Left renal pelvis (tissue), 4 donors: ENCODE measurements at places on chromosomes 12 and 14.

- no peak for DNase-seq
These were observed 4.1 kb downstream of the SMIM41 start for GRCh38 chr12:52083638-52083996.

GRCh38 chr12:31970199-31970598 lies 11.0 kb downstream of the RESF1 start:
- no peak for DNase-seq

- no peak for DNase-seq
These were observed 88.8 kb downstream of the GALNT8 start for GRCh38 chr12:4809013-4809448.

GRCh38 chr14:99036611-99037293 lies 235.2 kb downstream of the BCL11B start:
- DNase-seq, result no peak

GRCh38 chr12:88411689-88412088 lies 168.6 kb downstream of the KITLG start:
- DNase-seq, result no peak

DNA sequence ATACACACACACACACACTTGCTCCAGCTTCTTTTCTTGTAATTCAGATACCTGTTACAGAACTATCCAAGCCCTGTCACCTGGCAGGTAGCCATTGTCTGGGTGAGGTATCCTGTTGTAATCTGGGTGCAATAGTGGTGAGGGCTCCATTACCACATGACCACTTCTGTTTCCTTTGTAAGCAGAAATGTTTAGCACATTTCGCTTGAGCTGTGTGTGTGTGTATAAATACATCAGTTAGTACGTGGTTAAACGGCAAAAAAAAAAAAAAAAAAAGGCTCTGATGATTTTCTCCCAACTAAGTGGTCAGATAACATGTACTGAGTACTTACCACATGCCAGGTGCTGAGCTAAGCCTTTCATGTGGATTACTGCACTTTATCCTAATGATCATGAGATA lies 129.3 kb upstream of the SSTR1 start:
- no peak for DNase-seq

GRCh38 chr12:124655048-124655697 lies 87.8 kb upstream of the NCOR2 start:
- no peak for DNase-seq

- no peak for DNase-seq
These were observed 371.2 kb downstream of the BTG1 start for GRCh38 chr12:91774434-91774921.

DNA sequence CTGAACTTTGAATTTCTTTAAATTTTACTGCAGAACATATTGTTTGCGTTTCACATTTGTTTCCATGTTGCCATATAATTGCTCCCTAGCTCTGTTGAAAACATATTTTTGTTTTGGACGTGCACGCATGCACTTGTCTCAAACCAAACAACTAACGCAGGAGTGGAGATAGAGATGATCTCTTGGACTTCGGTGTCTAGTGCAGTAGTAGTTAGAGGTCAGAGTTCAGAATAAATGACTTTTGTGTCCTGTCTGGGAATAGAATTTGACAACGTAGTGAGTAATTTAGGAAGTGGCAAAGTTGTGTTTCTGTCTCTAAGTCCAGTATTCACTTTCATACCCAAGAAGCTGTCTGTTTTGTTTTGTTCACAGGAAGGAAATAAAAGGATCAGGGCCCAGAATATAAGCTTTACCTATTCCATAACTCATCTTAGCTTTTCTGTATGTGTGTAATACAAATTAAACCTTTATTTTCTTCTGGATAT lies 173.8 kb downstream of the AEBP2 start:
- DNase-seq, result no peak

GRCh38 chr14:53285064-53285463 lies 131.9 kb upstream of the DDHD1 start:
- no peak for DNase-seq

GRCh38 chr12:91978143-91978542 lies 167.5 kb downstream of the BTG1 start:
- no peak for DNase-seq

GRCh38 chr14:86826661-86827060 lies 1166.3 kb downstream of the GALC start:
- DNase-seq, result no peak

DNA sequence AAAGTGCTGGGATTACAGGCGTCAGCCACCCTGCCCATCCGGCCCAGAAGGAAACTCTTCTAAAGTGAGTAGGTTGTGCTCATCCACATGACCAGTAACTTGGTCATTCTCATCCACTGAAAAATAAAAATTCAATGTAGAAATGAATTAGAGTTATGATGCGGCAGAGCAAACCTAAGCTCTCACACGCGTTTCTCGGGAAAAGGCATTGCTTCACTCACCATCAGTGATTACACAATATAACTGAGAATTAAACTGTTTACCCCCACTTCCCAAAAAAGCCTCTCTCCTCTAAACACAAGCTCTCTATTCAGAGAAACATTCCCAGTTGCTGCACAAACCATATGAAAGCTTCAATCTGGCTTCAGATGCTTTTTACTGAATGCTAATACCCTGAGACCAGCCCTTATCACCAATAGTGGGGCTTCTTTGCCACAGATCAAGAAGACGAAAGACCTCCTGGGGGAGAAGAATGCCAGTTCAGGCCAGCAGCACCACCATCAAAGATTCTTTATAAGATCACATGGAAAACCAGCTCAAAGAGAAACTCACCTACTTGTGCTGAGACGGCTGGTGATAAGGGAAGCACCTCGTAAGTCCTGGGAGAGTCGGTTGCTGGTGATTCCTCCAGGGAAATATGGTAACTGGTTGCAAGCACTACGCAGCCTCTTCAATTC lies 121.5 kb upstream of the SFSWAP start:
- DNase-seq, result no peak
